Uterus (tissue), 4 donors: ENCODE measurements at places on chromosomes 12 and 14.

- DNase-seq, result no peak
These were observed 4.9 kb upstream of the DCAF4 start for GRCh38 chr14:72921396-72921795.

DNA sequence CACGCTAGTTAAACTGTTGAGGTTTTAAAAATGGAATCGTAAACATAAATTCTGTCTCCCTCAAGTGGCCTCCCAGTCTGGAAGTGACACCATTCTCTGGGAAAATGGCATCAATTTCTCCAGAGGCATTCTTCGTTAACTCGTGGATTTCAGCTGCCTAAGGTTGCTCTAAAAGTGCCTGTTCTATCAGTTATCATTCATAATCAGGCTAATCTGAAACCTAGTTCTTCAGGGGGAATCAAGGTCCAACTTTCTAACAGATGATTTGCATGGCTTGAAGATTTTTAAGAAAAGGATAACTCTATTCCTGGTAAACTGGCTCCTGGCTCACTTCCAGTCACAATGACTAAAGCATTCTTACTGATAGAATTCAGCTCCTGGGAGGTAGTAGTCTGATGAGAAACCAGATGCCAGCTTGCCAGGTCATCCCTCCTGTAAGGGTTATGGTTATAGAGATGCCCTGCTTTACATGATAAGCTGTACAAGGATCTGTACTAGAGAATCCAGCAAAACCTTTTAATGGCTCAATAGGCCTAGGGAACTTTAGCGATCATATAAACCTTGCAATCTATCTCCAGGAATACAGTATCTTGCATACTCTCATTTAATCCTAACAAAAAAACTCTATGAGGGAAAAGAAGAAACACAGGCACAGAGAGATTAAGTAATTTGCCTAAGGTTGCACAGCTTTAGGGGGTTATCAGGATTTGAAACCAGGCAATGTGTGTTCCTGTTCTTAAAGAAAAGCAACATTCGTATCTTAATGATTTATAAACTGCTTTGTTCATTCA, 1.5 kb downstream of the L3HYPDH start:
- peak; percentile 18 for DNase-seq

GRCh38 chr14:43872222-43872621, 634.9 kb downstream of the FSCB start:
- no peak for DNase-seq

- DNase-seq, result no peak
These were observed 132.8 kb upstream of the CCND2 start for GRCh38 chr12:4140581-4141301.

DNA sequence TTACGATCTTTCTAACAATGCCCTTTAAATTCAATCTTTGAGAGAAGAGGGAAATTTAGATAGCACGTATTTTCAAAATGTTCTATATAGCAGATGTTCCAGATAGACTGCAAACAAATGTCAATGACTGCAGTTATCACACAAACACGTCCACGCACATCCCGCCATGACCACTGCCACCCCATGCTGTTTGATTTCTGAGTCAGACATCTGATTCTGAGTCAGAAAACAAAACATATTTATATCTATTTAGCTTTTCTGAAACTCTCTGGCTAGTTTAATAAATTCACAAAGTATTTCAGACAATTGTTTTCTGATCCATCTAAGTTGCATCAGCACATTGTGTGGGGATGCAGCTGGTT, 105.9 kb upstream of the BCAT1 start:
- no peak for DNase-seq

DNA sequence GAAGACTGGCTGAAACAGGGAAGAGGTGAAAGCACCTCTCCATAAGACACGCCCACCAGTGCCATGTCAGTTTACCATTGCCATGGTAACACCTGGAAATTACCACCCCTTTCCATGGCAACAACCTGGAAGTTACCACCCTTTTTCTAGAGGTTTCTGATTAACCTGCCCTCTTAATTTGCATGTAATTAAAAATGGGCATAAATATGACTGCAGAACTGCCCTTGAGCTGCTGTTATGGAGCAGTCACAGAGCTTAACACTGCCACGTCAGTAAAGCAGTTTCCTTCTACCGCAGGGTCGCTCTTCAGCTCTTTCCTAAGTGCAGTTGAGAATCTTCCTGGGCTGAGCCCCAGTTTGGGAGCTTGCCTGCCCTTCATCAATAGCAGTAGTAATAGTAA, 55.2 kb downstream of the RASSF3 start:
- no peak for DNase-seq

GRCh38 chr12:126051611-126052107, 986.4 kb downstream of the AACS start:
- DNase-seq, result no peak

DNA sequence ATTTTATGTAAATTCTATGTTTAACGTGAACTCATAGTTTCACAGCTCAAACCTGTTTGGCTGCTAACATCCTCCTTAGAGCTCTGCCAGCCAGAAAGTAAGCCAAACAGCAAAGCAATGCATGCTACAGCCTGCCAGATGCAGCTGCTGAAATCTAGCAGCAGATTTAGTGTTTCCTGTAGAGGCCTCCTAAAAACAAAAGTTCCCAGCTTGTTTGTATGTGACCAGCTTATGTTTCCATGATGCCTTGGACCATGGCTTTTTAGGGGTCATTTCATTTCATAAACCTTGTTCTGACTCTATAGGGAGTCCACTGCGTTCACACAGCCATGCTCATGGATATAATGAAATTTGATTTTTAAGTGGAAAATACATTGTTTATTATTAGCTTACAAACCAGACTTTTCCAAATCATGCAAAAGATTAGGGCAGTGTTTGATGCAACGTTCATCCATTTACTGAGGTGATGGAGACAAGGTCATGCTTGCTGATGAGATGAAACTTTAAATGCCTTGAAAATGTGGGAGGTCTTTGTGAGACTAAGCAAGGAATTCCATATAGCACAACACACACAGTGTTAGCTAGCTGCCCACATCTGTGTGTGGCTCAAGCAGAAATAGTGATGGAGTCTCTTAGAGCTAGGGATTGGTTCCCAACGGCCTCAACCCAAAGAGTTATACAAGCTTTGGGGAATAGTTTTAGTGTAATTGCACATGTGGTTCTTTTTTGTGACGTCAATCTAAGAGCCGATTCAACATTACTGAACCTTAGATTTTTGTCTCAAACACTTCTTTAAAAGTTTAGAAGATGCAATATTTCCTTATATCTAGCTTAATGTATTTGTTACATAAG, 157.5 kb upstream of the LRIG3 start:
- no peak for DNase-seq

- DNase-seq, result no peak
These were observed 4.3 kb upstream of the AP1G2 start for GRCh38 chr14:23571701-23572523.

GRCh38 chr12:80761838-80762237, 45.1 kb downstream of the MYF5 start:
- no peak for DNase-seq

GRCh38 chr14:65329911-65330310, 82.6 kb upstream of the FUT8 start:
- no peak for DNase-seq

GRCh38 chr12:109714141-109714912, 702 bp downstream of the FAM222A start:
- peak; percentile 59 for DNase-seq
